NCI-H187 treated with DMSO at 0.1 percent for 48 hours (cell line): ENCODE measurements at places on chromosomes 6 and 20.

DNA sequence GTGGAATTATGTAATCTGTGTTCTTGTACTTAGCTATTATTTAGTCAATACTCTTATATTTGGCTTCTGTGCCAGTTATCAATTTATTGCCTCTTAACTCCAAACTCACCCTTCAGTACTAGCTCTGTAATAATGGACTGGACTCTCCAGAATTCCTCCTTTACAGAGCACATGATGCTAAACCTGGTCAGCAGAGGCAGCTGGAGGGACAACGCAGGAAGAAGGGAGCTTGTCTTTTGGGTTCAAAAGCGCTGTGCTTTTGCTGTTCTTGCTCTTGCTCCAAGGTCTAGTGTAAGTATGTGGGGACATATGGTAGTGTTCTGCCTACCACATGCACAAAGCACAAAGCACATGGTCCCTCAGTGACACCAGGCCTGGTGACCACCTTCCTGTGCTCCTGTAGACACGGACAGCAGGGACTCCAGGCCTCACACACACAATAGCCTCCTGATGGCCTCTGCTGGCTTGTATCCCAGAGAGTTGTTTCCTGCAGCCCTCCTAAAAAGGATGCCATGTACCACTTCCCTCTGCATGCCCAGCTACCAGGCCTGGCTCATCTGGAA is 46.1 kb downstream of the CHD6 start:
- no peak for DNase-seq

- no peak for DNase-seq
Measured at GRCh38 chr6:139509167-139509566, 134.7 kb upstream of the CITED2 start.

GRCh38 chr6:110529907-110530306 is 53.5 kb upstream of the SLC22A16 start:
- DNase-seq, result no peak

- no peak for DNase-seq
Measured at GRCh38 chr6:34517966-34518365, 38.2 kb downstream of the SPDEF start.

GRCh38 chr6:70370496-70370895 is 42.8 kb upstream of the FAM135A start:
- no peak for DNase-seq

DNA sequence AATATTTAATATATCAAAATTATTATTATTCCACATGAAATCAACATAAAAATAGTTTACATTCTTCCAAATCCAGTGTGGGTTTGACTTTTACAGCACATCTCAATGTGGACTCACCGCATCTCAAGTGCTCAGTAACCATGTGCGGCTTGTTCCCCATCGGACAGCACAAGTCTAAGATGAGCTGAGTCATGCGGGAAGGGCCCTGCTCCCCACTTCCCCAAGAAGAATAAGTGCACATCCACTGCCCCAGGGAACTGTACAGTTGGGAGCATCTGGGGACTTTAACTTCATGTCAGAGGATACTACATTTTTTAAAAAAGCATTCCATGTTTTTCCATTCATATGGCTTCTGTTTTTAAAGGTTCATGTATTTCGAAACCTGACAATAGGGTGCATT is 325.6 kb downstream of the BTBD3 start:
- no peak for DNase-seq

DNA sequence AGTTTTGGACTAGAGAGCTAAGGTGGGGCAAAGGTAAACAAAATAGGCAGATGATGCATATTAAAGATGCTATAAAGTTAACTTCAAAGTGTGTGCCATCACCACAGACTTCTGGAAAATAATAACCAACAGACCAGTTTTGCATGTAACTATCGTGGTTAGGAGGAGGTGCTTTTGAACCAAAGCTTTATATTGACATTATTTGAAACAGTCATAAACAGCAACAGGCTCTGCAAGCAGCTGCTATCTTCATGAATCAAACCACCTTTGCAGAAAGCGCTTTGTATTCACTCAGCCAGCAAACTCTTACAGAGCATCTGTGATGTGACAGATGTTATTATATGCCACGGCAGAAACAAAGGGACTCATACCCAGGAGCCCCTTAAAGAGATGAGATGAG is 81.9 kb downstream of the CRYBG1 start:
- no peak for DNase-seq

DNA sequence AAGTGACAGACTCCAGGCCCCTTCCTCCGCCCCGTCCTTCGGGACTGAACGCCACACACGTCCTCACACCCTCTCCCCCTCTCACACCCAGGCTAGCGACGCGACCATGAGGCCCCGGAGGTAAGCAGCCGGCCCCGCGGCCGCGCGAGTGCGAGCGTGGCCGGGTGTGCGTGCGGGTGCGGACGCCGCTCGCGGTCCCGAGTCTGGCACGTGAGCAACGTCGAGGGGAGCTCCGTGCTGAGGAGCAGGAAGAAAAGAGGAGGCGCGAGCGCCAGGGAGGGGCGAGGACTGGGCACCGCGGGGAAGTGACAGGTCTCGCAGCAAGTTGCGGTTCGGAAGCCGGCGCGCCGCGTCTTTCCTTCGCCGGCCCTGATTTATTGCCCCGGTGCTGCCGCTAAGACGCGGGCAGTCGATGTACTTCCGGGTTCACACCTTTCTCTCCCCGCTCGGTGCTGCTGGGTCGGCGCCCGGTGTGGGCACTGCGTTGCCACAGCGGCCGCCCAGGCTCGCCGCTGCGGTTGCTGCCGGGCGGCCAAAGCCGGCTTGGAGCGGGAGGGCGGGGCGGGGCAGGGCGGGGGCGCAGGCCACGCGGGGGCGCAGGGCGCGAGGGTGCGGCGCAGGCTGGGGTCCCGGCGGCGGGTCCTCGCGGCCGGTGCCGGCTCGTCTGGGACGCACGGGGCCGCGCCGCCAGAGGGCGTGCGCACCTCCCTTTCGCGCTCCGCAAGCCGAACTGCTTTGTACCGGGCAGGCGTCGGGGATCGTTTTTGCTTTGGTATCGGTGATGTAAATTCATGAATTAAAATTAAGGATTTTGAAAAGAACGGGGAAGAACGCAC is 15.8 kb upstream of the LIN28B start:
- no peak for DNase-seq
